ENCODE measurements at places on chromosomes 5 and 9.

DNA sequence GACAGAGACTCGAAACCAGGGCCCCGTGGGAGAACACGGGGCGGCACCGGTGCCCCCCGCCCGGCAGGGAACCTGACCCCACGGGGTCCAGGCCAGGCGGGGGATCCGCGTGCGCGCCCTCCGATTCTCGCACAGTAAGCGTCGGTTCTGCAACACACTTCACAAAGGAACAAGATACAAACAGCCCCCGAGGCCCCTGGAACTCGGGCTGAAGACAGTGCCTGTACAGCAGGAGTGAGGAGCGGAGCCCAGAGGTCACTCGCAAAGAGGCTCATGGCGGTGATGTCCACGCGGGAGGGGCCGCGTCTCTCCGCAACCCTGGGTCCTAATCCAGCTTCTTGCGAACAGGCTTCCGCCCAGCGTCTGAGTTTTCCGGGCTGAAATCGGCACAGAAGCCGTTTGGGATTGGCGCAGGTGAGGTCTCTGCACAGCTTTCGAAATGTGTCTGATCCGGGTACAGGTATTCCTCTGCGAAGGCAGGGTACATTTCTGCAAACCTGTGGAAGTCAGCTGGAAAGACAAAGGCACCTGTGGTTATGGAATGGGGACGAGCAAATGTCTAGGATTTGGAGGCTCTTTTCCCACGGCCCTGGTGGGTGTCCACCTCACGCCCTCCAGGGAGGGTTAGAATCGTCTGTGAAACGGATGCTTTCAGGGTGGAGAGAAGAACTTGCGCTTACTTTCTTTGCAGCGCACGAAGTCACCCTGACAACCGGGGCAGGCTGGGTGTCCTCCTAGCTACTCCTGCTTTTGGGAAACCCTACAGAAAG lies 18.3 kb upstream of the SLC6A3 start:
- no peak for DNase-seq

DNA sequence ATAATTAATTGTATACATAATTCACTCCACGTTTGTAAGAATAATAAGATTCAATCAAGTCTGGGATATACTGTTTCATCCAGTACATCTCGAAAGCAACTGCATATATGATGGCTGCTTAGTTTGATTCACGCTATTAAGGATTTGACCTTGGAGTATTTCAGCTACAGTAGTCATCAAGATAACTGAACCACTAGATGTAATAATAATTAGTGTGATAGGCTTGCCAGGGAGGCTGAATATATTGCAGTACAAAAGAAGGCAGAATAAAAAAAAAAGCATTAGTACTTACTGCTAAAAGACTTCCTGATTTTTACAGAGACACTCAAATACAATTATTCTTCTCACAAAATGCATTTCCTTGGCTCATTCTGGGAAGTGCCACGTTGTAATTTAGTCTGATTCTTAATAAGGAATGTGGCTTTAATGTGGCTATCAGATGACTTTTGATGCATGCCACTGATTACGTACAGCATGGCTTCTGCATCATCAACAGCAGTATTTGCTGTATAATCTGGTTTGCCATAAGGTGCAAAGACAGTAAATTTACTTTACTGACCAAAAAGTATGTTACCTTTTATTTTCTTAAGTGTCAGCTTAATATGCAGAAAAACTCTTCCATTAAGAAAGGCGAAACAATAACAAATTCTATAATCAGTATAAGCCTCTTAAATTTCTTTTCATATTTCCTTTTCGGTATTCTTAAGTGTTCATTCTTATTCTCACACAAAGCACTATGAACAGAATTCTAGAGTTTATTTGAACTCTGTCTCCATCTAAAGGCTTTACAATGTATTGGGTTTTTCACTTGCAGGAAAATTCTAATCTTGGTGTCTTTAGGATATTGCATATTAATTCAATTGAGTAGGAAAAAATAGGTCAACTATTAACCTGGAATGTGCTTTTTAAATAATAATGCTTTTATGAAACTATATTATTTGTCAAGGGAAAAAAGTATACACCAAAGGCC lies 166.4 kb downstream of the SLF1 start:
- no peak for DNase-seq

GRCh38 chr5:60765019-60765709 lies 65.2 kb upstream of the DEPDC1B start:
- no peak for DNase-seq

GRCh38 chr5:13081116-13081515 lies 863.4 kb downstream of the DNAH5 start:
- DNase-seq = no peak

- DNase-seq = no peak
Observed at GRCh38 chr9:136012651-136013050, 51.5 kb upstream of the UBAC1 start.

DNA sequence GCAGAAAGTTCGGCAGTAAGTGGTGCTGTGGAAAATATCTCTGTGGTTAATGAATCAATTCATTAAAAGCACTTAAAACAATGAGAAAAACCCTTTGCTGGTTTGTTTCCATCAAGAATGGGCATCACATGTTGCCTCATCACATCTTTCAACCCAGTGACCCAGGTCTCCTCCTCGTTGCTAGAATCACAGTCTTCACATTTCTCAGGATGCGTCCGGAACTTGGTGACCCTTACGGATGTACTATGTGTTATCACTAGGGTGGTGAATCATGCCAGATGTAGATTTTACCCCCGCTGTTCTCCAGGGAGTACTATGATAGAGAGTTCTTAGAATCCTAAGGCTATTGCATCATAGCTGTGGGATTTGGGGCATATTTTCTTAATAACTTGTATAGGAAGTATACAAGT lies 217.9 kb upstream of the KLF4 start:
- DNase-seq = no peak

DNA sequence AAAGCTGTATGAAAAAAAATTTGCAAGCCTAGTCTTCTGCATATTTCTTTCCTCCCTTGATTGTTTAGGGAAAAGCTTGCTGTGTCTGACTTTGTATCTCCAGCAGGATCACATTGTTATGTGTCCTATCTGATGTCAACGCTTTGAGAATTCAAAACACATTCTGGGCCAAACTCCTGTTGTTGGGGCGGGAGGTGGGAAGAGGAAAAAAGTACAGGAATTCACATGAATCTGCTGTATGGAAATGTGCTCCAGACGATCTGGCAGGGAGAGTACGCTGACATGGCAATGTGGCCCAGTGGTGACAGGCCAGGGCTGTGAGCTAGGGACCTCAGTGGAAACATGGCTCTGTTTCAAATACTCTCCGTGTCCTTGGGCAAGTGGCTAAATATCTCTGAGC lies 87.4 kb upstream of the GNA14 start:
- no peak for DNase-seq

DNA sequence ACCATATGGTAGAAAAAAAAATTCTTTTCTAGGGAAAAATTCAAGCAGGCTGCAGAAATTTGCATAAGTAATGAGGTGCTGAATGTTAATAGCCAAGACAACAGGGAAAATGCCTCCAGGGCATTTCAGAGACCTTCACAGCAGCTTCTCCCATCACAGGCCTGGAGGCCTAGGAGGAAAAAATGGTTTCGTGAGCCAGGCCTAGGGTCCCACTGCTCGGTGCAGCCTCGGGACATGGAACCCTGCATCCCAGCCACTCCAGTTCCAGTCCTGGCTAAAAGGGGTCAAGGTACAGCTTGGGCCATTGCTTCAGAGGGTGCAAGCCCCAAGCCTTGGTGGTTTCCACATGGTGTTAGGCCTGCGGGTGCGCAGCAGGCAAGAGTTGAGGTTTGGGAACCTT lies 436.0 kb upstream of the SMC2 start:
- DNase-seq = no peak

- no peak for DNase-seq
Observed at GRCh38 chr5:15215056-15215455, 284.9 kb upstream of the FBXL7 start.

DNA sequence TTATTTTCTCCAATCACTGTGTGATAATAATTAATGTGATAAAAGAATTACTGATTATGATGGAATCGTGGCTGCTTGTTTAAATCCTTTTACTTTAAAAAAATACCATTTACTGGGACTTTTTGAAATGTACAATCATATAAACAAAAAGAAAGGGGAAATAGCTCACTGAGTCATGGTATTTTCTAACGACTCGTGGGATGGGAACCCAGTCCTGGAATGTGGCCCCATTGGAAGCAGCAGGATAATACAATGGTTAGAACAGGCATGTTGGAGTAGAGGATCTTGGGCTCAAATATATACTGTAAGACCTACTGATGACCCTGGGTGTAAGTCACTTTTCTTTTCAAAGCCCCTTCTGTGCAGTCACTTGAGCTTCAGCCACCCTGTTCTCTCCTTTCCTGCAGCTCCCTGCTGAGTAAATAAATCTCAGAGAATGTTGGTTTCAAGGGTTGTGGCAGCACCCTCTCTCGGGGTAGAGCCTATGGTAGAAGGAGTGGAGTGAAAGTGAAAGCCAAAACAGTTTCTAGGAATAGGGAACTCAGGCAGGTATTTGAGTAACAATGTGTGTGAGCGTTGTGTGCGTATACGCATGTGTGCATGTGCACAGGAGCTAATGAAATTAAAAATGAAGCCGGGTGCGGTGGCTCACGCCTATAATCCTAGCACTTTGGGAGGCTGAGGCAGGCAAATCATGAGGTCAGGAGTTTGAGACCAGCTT lies 40.8 kb upstream of the LARP1 start:
- DNase-seq = no peak

- DNase-seq = no peak
Observed at GRCh38 chr9:2624051-2624682, 2.6 kb downstream of the VLDLR start.

GRCh38 chr9:128382261-128382660 lies 11.1 kb downstream of the URM1 start:
- no peak for DNase-seq

- no peak for DNase-seq
Observed at GRCh38 chr9:98191181-98191608, 1.2 kb downstream of the CORO2A start.

DNA sequence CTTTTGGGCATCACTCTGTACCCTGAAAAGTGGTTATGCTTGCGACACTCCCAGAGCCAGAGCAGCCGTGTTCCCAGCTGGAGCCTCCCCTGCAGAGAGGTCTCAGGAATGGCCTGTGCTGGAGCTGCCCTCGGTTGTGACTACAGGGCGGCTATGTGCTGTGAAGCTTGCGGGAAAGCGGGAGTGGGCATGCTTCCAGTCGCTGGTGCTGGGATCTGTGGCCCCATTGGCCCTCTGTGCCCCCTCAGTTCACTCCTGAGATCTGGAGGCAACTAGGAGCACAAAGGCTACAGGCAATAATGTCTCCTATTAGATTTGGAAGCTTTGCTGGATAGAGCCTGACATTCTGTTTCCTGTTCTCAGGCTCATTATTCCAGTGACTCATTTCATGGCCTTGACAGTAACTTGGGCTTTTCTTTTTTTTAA lies 56.9 kb downstream of the GPR107 start:
- no peak for DNase-seq

DNA sequence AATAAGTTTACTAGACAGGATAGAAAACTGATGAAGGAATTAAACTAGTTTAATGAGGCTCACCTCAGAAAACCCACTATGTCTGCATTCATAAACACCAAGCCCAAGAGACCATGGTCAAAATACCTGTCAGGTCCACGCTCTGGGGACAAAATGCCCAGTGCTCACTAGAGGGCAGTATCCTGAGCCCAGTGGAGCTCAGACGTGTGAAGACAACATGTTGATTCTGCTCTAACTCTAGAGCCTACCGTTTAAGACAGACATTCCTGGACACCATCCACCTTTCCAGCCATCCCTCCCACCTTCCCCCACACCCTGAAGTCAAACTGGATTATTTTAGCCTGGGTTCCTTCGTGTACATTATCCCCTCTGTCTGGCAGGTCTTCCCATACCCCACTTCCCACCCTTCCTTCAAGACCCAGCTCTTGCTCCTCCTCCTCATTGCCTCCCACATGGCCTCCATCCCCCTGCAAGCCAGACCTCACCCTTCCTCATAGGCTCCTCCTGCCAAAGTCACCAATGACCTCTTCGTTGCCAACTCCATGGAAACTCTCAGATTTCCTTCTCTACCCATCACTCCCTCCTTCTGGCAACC lies 142.3 kb upstream of the FSTL4 start:
- no peak for DNase-seq

DNA sequence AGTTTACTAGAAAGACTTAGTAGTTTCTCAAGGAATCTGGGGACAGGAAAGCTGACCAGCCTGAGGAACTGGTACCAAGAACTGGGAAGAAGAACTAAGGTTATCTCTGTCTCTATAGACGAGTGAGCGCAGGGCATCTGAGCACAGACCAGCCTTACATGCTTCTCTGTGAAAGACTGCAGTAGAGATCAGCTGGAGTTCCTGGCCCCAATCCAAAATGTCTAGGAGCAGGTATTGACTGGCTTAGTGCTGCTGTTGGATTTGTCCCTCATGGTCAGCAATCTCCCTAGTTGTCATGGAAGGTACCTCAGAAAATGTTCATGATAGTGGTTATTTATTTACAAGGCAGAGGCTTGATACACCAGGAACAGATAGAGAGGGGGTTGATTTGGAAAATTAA lies 13.3 kb downstream of the NUP214 start:
- no peak for DNase-seq

- DNase-seq = no peak
Observed at GRCh38 chr5:126400621-126401251, 22.5 kb upstream of the GRAMD2B start.

GRCh38 chr5:177396078-177396477 lies 4.4 kb downstream of the PFN3 start:
- DNase-seq = no peak

DNA sequence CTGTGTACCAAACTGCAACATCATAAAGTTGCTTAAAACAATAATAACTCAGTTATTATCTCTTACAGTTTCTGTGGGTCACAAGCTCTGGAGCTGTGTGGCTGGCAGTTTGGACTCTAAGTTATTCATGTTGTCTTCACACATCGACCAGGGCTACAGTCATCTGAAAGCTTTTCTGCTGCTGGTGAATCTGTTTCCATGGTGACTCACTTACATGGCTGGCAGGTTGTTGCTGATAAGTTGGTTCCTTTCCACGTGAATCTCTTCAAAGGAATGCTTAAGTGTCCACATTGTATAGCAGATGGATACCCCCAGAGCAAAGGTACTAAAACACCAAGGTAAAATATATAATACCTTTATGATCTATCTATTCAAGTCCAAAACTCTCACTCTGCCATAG lies 44.8 kb upstream of the CYLC2 start:
- DNase-seq = no peak

DNA sequence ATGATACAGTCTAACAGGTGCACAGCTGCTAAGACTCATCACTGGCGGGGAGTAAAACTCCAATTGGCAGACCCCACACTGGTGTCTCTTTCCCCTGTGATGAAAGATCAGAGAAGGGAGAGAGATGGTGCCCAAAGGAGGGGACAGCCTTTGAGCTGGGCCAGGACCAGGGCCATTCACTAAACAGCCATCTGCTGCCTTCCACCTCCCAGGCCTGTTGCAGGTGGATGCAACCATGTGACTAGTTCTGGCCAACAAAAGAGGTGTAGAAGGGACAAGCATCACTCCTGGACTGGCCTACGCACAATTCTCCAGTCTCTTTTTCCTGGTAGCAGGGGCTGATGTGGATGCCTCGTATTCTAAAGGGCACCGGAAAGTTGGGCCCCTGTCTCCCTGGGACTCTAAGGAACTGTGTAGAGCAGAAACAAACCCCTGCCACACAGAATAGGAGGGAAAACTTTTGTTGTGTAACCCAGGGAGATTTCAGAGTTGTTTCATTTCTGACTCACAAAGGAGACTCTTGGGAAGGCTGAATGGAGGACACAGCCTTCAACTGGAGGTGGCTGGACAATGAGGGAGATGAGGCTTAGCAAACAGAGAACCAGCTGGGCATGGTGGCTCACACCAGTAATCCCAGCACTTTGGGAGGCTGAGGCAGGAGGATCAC lies 26.9 kb downstream of the TNIP1 start:
- DNase-seq = no peak

Data from amygdala (tissue), 56 donors.